PC-9 (cell line): ENCODE measurements at places on chromosomes 4 and X. TPM values are rescaled to one million over a fixed set of nuclear protein-coding genes. Genes with fewer than 3 reads are reported as not detected.

DNA sequence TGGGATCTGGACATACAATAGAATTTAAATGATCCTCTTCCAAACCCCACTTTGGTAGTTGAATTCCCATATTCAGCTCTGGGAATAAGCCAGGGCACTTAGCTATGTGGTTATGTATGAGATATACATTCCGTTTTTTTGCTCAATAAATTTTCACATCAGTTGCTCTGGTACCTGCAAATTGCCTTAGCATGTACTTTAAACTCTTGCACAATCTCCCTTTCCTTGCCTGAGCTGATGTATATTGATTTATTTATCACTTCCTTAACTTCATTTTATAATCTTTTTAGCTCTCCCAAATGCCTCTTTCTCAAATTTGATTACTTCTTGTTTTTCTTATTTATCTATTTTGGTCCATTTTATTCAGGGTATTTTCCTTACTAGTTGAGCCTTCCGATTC is 90.1 kb upstream of the AGA start:
- DNase-seq, result no peak

DNA sequence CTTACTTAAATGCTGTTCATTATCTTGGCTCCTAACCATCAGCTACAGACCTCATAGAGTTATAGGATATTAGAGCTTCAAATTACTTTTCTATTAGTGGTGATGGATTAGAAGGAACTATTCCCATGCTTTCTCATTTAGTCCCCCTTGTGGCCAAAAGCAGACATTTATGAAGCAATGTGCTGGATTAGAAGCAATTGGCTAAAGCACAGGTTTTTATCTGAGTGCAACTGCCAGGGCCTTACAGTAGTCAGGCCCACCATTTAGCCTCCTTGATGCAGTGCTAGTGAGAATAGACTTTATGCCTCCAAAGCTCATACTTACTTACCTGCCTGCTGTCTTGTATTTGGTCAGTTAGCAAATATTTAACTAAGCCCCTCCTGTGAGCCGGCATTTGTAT is 93.0 kb downstream of the TSPAN7 start:
- DNase-seq, result no peak

GRCh38 chrX:15675490-15675921 is 10.9 kb upstream of the CLTRN start:
- peak; percentile 79 for DNase-seq

GYG2 gene
- total RNA-seq, result 1.7 and 2.0 TPM in 2 replicates

DNA sequence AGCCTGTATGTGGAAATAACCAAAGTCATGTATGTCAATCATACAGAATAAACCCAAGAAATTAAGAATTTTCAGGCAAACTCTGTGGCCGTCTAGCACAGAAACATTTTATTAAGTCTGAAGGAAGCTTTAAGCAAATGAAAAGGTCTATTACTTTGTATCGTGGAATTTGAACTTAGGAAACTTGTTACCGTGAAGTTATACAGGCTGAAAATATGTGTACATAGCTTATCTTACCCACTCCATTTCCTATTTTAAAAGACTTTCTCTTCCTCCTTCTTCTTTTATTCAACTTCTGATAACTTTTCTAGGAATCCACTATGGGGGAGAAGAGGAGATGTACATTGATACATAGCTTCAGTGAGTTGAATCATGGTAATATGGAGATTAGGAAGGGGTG is 108.3 kb downstream of the AGTR2 start:
- DNase-seq, result no peak

TEX11 gene
- total RNA-seq, result not detected in 2 replicates

- no peak for DNase-seq
Observed at GRCh38 chr4:74112399-74113105, 13.6 kb upstream of the CXCL2 start.

- DNase-seq, result no peak
Observed at GRCh38 chr4:137693641-137694040, 161.3 kb upstream of the PCDH18 start.

- DNase-seq, result no peak
Observed at GRCh38 chrX:23788521-23788920, 5.5 kb downstream of the SAT1 start.

GRCh38 chrX:30005813-30006212 is 209.6 kb upstream of the MAGEB2 start:
- DNase-seq, result no peak

- no peak for DNase-seq
Observed at GRCh38 chr4:3857269-3857926, 91.2 kb downstream of the ADRA2C start.

DNA sequence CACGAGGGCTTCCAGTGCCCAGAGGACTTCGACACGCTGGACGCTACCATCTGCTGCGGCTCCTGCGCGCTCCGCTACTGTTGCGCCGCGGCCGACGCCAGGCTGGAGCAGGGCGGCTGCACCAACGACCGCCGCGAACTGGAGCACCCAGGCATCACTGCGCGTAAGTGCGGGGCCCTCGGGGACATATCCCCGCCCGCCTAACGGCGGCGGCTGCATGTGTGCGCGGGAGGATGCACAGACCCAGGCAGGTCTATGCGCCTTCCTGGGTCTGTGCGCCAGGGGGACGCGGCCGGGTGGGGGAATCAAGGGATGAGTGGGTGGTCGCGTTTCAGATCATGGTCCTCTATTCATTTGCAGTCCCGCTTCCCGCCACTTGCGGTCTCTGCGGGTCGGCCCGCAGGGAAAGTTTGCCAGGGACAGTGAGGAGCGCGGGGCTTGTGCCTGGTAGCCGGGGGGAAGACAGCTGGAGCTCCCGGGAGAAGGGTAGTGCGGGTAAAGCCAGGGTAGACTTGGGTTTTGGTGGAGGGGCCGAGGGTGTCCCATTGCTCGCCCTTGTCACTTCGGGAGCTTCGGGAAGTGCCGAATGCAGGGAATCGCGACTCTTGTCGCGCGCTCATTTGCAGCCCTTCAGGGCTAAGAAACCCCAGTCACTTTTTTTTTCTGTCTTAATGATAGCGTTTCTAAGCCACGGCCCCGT is 1.0 kb downstream of the SHISA3 start:
- no peak for DNase-seq

DNA sequence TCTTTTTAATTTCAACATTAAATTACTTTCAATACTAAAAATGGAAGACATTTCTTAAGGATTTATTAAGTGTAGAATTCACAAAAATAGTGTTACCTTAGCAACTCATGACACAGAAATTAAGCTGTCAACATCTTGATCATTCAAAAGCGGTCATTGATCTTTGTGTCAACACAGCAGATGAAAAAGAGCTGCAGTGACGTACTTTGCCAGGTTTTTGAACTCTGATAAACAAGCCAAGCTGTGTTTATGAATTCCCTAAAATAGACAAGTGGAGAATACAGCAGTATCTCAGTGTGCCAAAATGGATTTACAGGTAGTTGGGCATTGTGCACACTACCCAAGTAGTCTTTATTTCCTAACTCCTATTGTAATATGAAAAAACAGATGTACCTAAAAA is 1141.8 kb upstream of the PCDH7 start:
- no peak for DNase-seq

GPR82 gene
- not detected in 2 replicates for total RNA-seq

IBSP gene
- not detected in 2 replicates for total RNA-seq

- DNase-seq, result peak; percentile 32
Observed at GRCh38 chr4:25174674-25175073, 14.4 kb upstream of the SEPSECS start.

DNA sequence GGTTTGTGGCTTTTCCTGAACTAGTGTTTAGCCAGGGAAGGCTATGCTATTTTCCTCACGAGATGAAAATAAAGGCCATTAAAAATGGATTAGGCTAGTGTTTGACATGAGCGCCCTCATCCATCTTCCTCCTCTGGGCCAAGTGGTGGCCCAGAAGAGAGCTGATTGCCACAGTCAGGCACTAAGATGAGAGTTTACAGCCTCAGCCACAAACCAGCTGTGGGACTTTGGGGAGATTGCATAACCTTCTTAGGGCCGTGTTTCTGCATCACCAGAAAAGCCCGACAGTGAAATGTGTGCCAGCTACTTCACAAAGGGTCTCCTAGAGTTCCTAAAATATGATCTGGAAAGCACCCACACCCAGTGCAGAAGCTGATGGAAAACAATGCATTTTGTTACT is 42.3 kb upstream of the LNX1 start:
- DNase-seq, result no peak

- DNase-seq, result no peak
Observed at GRCh38 chr4:98530572-98530971, 127.8 kb downstream of the TSPAN5 start.

MAPK10 gene
- 3.1 and 4.2 TPM in 2 replicates for total RNA-seq

DNA sequence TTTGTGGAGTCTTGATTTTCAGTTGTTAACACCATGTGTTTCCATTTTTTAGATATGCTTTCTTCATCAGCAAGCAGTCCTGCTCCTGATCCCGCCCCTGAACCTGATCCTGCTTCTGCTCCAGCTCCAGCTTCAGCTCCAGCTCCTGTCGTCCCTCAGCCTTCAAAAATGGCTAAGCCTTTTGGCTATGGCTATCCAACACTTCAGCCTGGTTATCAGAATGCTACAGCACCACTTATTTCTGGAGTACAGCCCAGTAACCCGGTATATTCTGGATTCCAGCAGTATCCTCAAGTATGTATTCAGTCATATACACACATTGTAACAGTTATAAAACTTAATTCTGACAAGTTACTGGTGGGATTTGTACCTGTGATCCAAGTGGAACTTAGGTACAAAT is 60.9 kb downstream of the SEC24B start:
- no peak for DNase-seq

DNA sequence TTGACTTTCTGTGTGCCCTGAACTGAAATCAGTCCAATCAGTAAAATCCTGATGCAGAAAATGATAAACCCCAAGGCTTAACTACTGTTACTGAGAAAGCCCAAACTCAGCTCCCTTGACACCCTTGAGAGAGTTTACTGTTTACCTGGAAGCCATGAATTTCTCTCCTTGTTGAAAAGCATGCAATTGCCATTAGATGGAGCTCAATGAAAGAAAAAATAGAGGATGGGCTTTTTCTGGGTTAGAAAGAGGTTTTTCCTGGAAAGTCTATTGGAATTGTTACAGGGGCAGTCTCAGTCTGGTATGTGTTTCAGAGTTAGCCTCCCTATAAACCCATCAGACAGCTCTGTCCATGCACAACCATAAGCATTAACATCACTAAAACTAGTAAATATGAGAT is 66.4 kb upstream of the C4orf54 start:
- no peak for DNase-seq

DNA sequence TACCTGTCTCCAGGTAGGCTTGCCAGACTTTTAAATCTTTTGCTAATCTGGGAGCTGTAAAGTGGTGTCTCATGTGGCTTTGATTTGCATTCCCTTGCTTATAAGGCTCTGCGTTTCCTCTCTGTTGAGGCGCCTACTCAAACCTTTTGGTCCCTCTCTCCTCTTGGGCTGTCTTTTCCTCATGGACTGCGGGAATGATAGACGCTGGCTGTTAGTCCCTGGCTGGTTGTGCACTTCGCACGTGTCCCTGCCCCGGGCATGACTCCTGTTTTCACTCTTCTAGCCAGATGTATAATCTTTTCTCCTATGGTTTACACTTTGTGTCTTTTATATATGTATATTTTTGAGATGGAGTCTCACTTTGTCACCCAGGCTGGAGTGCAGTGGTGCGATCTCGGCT is 39.7 kb downstream of the RGS12 start:
- DNase-seq, result no peak

GRCh38 chrX:29652484-29652883 is 562.9 kb upstream of the MAGEB2 start:
- no peak for DNase-seq

- DNase-seq, result no peak
Observed at GRCh38 chr4:71377561-71377960, 38.7 kb downstream of the SLC4A4 start.

DNA sequence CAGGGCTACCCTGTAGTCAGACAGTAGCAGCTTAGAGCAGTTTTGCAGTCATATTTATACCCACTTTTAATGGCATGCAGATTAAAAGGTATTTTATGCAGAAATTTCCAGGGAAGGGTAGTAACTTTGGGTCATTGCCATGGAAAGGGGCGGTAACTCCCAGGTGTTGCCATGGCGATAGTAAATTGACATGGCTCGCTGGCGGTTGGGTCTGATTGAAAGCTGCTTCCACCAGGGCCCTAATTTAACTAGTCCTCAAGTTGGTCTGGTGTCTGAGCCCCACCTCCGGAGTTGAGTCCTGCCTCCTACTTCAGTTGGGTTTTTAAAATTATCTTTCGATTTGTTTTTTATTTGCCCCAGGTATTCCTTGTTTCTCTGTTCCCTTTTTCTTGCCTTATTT is 70.1 kb downstream of the NAA11 start:
- no peak for DNase-seq

- DNase-seq, result no peak
Observed at GRCh38 chrX:149641835-149642234, 10.2 kb upstream of the TMEM185A start.

FGF16 gene
- total RNA-seq, result not detected in 2 replicates

DCK gene
- 10.1 and 11.8 TPM in 2 replicates for total RNA-seq
